Glutamatergic neuron (in vitro differentiated cells): ENCODE measurements at places on chromosomes 3 and 15. TPM values are rescaled to one million over a fixed set of nuclear protein-coding genes. Genes with fewer than 3 reads are reported as not detected.

Gene MRPL3
- total RNA-seq = 56.5 TPM

Gene SCN11A
- total RNA-seq = 0.78 TPM

Gene PLIN1
- not detected for total RNA-seq

Gene CASR
- not detected for total RNA-seq

Gene ITIH3
- not detected for total RNA-seq

Gene IQCF5
- total RNA-seq = not detected

Gene RSL24D1
- 77.4 TPM for total RNA-seq

Gene TRAK1
- total RNA-seq = 308 TPM

Gene ADAMTS7
- 181 TPM for total RNA-seq

- DNase-seq = no peak
Measured at GRCh38 chr15:41572866-41573265, 13.9 kb downstream of the TYRO3 start.

DNA sequence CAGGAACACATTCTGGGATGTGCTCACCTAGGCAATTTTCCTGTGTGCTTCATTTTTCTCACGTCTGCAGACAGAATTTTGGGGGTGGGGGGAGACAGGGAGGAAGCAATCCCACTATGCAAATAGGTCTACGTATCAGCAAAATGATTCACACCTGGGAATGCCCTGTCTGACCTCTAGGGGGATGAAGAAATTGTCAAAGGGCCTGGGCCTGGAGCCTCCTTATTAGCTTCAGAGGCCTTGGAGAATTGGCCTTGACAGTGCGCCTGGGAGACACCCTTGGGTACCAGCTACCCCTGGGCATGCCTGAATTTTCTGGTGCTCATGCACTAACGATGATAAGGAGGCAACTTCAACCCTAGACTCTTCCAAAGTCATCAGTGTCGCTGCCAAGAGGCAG lies 207.5 kb downstream of the CADPS start:
- DNase-seq = no peak

DNA sequence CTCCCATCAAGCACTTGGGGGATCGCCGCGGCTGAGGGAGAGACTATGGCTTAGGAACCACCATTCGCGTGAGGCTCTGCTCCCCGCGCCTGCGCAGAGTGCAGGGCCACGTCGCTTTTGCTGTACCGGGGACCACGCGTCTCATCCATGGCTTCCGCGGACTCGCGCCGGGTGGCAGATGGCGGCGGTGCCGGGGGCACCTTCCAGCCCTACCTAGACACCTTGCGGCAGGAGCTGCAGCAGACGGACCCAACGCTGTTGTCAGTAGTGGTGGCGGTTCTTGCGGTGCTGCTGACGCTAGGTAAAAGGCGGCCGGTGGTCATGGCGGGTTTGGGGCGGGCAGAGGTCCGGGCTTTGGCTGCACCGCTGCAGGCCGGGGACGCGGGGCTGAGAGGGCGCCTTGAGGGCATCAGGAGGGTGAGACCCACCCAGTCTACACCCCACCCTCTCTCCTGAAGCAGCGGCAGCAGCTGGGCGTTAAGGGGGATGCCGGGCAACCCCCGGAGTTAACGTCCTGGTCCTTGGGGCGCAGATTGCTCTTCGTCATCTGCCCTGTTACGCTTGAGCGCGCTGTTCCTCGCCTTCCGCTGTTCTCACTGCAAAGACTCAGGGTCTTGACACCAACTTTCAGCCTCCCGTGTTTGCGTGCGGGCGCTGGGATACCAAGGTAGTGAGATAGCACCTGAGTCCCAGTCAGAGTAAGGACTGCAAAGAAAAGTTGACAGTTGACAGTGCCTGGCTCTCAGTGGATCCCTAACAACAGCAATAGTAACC lies at the start of gene SRPRB:
TSS of gene SRPRB (plus strand) at position 114 of the 774 bp plus-strand sequence. CDS start at position 148, 34 bp downstream.
- peak; percentile 97 for DNase-seq

GRCh38 chr3:105458518-105459215 lies 92.0 kb downstream of the ALCAM start:
- DNase-seq = no peak

- DNase-seq = no peak
Measured at GRCh38 chr15:40630313-40630712, 36.3 kb downstream of the KNL1 start.

DNA sequence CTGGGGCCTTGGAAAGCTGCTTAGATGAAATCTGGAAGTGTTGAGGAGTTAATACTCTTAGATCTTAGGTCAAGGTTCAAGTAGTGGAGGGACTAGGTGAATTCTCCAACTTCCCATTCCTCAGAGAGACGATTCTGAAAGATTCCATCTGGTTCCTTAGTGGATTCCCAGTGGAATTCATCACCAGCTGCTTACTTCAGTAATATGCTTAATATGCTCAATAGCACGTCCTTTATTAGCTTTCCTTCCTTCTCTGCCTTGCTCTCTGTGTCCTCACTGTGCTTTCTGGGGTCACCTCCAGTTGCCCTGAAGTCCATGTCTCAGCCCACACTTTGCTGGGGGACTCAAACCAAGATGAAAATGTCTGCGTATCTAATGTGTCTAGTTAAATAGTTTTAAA lies 31.0 kb downstream of the CEP63 start:
- DNase-seq = no peak

- DNase-seq = no peak
Measured at GRCh38 chr3:123152687-123153086, 49.1 kb upstream of the SEC22A start.

- no peak for DNase-seq
Measured at GRCh38 chr15:43251871-43252250, 14.9 kb downstream of the TGM5 start.

DNA sequence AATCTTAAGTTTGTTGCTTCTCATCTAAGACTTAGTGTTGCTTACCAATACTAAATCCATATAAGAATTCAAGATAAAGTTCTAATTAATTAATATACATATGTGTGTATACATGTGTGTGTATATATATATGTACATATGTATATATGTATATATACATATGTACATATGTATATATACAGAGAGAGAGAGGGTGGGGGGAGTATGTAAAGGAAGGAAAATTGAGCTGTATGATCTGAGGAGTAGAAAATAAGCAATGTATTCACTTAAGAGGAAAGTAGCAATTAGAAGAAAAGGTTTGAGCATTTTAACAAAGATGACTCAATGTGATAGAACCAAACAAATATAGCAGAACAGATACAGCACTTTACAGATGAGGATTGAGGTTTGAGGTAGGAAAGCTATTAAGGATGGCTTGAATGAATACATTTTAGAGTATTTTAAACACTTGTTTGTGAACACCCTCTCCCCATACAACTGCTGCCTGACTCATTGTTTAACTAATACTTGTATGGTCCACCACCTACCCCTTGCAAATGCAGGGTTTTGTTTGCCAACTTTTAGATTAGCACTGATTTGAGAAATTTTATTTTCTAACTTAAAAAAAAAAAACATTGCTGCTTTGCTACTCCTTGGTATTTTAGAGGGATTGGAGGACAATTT lies 681.1 kb upstream of the CADM2 start:
- DNase-seq = no peak

- no peak for DNase-seq
Measured at GRCh38 chr3:118827446-118827845, 207.2 kb downstream of the IGSF11 start.

DNA sequence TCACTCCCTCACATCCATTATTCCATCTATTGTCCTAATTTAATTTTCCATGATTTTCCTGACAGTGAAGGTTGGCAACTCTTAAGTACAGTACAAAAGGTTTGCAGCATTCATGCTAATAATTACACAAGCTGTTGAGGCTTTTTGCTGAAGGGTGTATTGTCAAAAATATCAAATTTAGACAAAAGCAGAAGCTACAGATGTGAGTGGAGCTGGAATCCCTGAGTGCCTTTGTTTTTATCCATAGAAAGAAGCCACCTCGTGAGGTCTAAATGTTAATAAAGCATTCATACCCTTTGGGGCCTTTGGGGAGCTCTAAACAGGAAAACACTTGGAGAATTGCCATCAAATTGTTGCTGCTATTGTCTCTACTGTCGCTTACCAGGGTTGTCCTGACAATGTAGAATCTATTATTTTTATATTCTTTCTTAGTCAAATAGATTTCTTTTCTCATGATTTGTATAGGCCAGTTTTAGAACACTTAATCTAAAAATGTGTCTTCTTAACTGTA lies 185.8 kb upstream of the ROBO1 start:
- no peak for DNase-seq

DNA sequence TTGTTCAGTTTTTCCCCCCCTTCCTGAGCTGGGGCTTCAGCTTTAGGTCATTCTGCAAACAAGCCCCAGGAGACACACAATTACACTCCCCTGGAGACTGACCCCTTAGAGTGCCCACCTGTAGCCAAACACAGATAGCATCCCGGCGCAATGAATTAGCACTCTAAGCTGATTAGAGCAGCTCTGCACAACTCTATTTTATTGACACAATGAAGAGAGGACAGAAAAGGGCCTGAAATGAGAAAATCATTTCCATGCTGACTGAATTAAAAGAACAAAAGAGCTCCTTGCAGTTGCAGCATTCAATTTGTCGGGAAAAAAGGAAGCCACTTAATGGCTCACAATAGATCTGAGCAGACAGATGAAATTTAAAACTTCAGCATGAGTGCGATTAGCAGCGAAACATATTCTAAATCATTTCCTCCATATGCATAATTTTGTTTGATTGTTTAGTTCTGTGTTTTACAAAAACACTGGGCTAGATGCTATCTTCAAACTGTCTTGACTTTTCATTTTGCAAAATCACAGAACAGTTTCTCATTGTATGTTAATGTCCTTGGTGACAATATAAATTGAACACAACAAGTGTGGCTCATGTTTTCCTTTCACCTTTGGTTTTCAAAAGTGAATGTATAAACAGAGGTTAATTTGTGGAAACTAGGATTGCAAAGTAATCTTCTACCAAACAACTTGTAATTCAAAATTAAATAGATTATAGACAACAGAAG lies 308.6 kb downstream of the MECOM start:
- DNase-seq = peak; percentile 61

GRCh38 chr3:20321391-20322047 lies 135.5 kb upstream of the SGO1 start:
- DNase-seq = no peak

GRCh38 chr3:141699897-141700296 lies 38.2 kb upstream of the RNF7 start:
- no peak for DNase-seq
